Foreskin fibroblast (primary cell): ENCODE measurements at places on chromosomes 2 and 18.

DNA sequence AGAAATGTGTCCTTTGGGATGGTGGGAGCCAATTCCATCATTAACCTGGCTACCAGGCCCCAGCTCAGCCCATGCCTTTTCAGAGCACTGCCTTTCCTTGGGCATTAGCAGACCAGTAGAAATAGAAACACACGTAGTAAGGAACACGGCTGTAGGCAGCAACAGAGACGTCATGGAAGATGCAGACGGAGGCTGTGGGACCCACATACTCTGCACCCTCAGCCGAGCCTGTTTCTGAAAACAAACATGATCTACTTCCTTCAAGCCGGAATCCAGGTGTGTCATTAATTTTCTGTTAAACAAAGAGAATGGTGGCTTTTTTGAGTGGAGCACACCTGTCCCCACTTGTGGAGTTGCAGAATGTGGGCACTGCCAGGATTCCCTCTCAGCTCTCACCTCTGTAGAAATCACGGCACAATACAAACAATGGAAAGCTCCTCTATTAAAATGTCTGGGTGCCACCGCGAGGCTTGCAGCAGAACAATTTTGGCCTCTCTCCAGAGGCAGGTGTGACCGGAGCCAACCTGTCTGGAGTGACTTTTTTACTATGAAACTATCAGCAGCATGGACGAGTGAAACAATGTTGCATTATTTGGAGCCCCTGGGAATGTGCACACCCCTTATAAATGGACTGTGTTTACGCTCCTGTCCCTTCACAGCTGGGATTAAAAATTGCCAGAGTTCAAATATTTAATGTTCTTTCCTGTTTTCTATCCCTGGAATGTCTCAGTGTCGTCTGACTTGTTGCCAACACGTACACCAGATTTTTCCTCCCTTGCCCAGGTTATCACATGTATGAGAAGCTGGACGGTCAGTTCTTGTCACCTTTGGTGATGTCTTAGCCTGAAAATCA, 31.7 kb downstream of the SPP2 start:
- no peak for DNase-seq

GRCh38 chr2:126719833-126720351, 63.9 kb downstream of the GYPC start:
- DNase-seq = no peak

GRCh38 chr2:134235510-134236144, 18.2 kb upstream of the MGAT5 start:
- DNase-seq = peak; percentile 44

GRCh38 chr18:74492259-74492658, 3.9 kb upstream of the CNDP2 start:
- DNase-seq = no peak

- DNase-seq = no peak
These were observed 335.4 kb upstream of the CDH2 start for GRCh38 chr18:28512357-28512756.

DNA sequence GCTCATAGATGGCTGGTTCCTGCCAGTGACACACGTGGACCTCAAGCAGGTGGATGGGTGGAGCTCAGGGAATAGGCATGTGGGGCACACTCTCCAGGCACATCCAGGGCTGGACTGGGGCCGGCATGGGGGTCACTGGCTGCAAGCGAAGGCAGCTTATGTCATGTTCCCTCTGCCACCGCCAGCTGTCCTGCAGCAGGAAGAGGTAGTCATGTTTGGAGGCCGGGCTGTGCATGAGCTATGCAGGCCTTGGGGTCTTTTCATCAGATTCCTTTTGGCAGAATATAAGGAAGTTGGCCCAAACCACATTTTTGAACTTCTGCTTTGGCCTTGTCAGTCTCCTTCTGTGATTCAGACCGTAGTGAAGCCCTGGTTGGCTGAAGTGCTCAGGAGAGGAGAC, 61.5 kb downstream of the AGAP1 start:
- no peak for DNase-seq
